ENCODE measurements at places on chromosomes 12 and 14.
A peak's percentile ranks its signal among the peaks of the same experiment; 100 is the strongest.

DNA sequence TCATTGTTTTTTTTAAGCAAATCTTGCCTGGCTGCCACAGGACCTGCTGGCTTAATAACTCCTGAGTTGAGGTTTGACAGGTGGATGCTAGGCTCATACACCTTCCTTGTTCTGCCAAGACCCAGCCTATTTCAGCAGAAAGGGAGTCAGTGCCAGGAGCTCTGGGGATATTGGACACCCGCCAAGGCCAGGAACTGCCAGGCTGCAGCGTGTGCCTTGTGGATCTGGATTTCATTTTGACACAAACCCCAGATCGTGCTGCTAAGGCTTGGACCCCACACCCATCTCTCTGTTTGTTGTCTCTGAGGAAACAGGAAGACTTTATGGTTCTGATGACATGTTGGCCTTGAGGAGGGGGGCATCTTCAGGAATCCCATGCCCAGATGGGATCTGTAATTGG is 44.4 kb upstream of the PRIMA1 start:
- no peak for DNase-seq

GRCh38 chr12:18982226-18982949 is 147.1 kb upstream of the PLEKHA5 start:
- DNase-seq: no peak

- DNase-seq: peak; percentile 57
Measured at GRCh38 chr14:102396521-102396920, 33.8 kb downstream of the TECPR2 start.

- peak; percentile 53 for DNase-seq
Measured at GRCh38 chr12:122203301-122204166, at the start of gene B3GNT4. Gene B3GNT4 (plus strand): TSS chr12:122203709. CDS start chr12:122204619, 910 bp downstream.

DNA sequence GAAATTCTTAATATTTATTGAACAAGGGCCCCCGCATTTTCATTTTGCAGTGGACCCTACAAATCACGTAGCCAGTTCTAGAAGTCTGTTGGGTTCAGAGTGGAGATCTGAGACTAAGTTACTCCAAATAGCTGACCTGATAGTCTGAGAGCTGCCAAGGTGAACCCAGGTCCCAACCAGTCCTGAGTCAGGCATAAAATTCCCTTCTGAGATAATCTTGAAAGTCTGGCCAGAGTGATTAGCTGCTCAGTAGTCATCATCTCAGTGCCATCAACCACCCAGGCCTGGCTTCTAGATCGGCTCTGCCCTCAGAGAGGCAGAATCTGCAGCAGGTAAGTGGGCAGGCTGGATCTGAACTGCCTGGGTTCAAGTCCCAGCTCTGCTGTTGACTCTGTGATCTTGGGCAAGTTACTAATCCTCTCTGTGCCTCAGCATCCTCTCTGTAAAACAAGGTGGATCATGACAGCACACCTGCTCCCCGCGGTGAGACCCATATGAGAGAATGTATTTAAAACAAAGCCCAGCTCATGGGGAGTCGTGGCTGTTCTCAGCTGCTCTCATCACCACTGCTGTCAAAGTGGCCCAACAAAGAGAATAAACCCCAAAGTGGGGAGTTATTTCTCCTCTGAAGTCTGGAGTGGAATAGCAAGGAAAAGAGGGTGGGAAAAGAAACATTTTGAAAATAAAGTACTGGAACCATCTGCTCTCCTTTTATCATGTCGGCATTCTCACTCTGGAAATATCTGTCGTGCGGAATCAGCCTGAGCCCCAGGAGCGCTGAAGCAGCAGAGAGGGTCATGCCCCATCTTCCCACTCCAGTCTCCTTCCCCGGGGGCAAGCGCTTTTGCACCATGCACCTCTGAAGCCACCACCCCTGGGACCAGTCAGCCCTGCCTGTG is 193.3 kb downstream of the DPF3 start:
- peak; percentile 31 for DNase-seq

DNA sequence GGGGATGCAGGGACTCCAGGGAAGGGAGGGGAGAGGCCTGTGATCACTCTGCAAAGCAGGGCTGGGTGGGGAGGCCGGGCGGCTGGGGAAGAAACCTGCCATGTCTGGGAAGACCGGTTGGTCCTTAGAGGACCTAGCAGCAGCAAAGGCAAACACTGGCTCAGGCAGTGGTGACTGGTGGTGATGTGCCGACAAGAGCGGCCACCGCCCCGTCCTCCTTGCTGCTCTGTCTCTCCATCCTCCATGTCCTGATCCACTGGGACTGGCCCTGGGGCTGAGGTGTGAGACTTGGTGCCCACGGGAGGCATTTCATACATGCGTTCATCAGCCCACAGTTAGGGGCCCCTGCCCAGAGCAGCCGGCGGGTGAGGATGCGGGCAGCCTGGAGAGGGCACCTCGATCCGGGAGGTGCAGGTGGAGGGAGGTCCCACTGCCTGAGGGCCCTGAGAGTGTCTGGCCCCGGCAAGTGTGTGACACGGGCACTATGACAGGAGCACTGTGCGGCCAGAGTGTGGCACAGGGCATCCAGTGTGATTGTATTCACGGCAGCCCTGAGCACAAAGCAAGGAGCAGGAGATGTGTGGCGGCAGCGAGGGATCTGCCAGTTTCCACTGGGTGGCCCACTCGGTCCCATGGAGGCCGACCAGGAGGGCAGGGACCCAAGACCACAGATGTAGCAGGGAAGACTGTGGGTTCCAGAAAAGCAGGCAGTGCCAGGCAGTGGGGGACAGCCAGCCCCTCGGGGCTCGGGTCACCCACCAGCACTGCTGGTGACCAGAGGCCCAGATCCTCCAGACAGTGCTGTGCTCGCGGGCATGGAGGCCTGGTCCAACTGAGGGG is 13.9 kb downstream of the ANKRD9 start:
- no peak for DNase-seq

- peak; percentile 61 for DNase-seq
Measured at GRCh38 chr12:45989721-45990467, 480 bp downstream of the SCAF11 start.

- no peak for DNase-seq
Measured at GRCh38 chr14:95713596-95714371, at the start of gene TCL1A. Gene TCL1A (minus strand): TSS chr14:95714125. CDS start chr14:95714066, 59 bp downstream.

- DNase-seq: no peak
Measured at GRCh38 chr14:38262844-38263243, 7.0 kb upstream of the CLEC14A start.

GRCh38 chr14:91284146-91284790 is 39.8 kb upstream of the GPR68 start:
- DNase-seq: peak; percentile 82

GRCh38 chr14:95526483-95527386 is 8.1 kb upstream of the GLRX5 start:
- DNase-seq: no peak

DNA sequence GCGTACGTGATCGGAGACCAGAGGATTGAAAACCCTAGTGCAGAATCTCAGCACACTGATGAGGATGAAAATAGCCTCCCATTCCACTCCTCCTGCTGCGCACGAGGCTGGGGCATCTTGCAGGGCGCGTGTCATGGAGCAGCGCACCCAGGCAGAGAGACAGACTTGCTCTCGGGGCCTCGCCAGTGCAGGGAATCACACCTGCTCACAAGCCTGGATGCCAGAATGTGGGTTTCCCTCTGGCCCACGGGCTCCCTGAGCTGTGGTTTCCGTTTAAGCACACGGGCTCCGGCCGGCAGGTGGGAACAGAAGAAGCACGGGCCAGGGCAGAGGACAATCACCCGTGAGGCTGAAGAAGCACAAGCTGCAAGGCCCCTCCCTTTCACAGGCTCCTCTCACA is 2.0 kb downstream of the FGF6 start:
- DNase-seq: no peak

DNA sequence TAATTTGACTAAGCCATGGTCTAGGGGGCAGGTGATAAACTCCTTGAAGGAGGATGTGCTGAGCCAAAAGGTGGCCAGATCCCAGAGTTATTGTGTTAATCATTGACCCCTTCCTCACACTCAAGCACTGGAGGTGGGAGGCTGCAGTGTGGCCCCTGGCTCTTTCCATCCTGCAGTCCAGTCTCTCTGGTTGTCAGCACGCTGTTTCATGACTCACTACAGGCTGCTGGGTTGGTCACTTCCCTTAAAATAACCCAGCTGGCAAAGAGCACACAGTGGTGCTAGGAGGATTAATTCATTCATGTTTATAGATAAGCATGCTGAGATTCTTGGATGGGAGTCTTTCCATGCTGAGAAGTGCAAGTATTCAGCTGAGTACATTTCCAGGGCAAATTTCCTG is 228.9 kb downstream of the ANO2 start:
- DNase-seq: peak; percentile 18

DNA sequence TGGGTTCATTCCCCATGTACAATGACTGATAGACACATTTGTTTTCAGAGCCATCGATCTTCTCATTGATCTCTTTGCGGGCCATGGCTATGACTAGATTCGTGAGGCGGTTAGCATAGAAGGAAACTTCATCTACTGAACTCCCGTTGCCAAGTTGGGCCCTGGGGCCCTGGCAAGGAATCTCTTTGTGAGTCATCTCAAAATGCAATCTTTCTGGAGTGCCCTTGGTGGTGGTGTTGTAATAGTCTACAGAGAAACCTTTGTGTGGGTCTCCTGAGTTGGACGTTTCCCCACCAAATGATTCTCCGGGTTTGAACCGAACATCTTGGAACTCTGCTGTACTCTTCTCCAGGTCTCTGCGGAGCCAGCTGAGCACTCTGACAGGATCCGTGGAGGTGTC is 20.4 kb downstream of the AKAP3 start:
- DNase-seq: no peak

- DNase-seq: no peak
Measured at GRCh38 chr14:104510794-104511611, 68.6 kb upstream of the C14orf180 start.

GRCh38 chr12:57888409-57889157 is 42.1 kb upstream of the CTDSP2 start:
- DNase-seq: peak; percentile 95

DNA sequence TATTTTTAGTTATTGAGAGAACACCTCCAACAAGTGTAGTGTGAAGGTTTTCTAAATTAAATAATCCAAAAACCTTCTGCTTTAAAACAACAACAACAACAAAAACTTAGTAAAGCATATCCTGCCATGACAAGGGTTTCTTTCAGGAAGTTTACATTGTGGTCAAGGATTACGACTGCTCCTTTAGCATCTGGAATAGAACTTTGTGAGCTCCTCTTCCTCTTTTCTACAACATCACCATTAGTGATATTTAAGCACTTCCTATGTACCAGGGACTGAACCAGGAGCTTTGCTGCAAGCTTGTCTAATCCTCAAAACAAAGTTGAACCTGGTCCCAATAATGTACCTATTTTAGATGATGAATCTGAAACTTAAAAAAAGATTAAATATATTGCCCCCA is 315.4 kb upstream of the KITLG start:
- DNase-seq: no peak

DNA sequence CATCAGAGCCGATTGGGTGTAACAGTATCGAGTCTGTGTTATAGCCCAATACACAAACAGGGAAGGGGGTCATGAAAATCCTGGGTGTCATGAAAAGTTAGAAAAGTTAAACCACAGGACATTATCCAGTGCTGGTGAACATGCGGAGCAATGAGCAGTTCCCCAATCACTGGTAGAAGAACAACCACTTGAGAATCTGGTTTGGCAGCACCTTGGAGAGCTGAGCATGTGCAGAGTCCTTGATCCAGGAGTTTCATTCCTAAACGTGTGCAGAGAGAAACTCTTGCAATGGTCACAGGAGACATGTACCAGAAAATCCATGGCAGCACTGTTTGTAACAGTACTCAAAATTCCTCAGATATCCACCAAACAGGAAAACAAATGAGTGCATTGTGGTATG is 23.0 kb upstream of the JDP2 start:
- DNase-seq: no peak

GRCh38 chr14:51978681-51979085 is 10.7 kb upstream of the RTRAF start:
- DNase-seq: no peak

- DNase-seq: no peak
Measured at GRCh38 chr12:116654226-116654743, 83.6 kb downstream of the SPRING1 start.

DNA sequence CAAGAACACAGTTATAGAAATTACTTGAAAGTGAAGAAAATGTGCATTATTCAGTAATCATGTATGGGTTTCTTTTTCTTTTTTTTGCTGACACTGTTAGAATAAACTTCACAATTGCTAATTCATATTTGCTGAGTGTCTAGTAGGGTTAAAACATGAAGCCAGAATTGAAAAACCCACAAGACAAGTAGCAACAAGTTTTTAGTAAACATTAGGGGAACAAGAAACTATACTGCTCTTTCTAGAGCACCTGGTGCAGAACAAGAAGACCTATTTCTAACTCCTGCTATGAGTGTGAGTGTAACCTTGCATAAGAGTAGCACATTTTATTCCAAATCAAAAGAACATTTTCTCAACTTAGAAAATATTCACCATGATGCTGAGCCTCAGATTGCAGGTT is 83.2 kb downstream of the ITPR2 start:
- DNase-seq: no peak

DNA sequence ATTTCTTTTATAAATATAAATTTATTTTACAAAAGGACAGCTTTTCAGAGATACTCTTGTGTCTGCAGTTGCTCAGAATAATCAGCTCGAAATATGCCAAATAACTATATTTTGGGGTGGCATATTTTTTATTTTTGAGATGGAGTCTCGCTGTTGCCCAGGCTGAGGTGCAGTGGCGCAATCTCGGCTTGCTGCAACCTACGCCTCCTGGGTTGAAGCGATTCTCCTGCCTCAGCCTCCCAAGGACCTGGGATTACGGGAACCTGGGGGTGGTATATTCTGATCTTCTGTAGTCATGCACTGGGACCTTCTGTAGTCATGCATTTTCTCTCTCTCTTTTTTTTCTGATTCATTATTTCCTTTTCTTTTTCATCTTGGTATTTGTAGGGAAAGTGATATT is 135.0 kb upstream of the AMIGO2 start:
- no peak for DNase-seq

GRCh38 chr12:5258498-5258897 is 173.4 kb upstream of the NTF3 start:
- peak; percentile 97 for DNase-seq

DNA sequence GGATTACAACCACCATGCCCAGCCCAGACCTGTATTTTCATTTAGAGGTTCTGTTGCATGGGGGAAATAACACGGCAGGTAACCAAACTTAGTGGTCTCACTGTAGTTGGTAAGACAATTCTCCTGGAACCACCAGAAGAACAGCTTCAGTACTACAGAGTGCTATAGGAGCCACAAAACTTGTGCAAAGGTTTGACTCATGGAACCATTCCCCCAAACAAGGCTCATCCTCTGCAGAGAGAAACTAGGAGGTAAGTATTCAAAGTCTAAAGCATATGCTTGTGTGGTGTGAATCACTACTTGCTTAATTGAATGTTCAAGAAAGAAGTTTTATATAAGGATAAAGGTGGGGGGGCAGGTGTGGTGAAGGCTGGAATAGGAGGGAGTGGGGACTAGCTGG is 58.7 kb downstream of the GNS start:
- DNase-seq: no peak

- DNase-seq: peak; percentile 63
Measured at GRCh38 chr12:51246254-51246853, 7.7 kb downstream of the DAZAP2 start.

DNA sequence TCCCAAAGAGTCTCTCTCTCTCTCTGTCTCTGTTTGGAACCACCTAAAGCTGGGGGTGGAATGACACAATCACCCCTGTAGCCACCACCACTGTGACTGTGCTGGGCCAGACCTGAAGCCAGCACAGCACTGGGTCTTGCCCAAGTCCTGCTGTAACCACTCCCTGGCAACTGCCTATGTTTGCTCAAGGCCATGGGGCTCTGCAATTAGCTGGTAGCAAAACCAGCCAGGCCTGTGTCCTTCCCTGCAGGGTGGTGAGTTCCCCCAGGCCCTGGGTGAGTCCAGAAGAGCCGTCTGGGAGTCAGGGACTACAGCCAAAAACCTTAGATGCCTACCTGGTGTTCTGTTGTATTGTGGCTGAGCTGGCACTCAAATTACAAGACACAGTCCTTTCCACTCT is 50.8 kb downstream of the DGLUCY start:
- DNase-seq: no peak

- peak; percentile 57 for DNase-seq
Measured at GRCh38 chr14:64673748-64674147, 30.5 kb upstream of the PLEKHG3 start.

All from fibroblast of skin of right biceps (primary cell).